ENCODE measurements at places on chromosomes 1 and 21.

GRCh38 chr21:41095983-41096382 lies 72.0 kb upstream of the BACE2 start:
- no peak for DNase-seq

DNA sequence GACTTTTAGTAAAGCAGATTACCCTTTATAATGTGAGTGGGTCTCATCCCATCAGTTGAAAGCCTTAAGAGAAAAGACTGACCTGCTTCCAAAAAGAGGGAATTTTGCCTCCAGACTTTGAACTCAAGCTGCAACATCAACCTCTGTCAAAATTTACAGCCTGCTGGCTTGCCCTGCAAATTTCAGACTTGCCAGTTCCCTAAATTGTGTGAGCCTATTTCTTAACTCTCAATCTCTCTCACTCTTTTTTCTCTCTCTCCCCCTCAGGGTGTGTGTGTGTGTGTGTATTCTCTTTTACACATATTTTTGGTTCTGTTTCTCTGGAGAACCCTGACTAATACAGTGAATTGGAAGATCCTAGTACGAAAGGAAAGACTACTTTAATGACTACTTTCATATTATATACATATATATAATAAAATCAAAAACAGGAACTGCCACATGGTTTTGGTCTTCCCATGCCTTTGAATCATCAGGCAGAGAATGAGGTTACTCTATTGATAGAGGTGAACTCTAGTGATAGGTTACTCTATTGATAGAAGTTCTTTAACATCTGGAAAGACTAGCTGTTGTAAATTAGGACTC lies 6.4 kb downstream of the OR2C3 start:
- DNase-seq = no peak

DNA sequence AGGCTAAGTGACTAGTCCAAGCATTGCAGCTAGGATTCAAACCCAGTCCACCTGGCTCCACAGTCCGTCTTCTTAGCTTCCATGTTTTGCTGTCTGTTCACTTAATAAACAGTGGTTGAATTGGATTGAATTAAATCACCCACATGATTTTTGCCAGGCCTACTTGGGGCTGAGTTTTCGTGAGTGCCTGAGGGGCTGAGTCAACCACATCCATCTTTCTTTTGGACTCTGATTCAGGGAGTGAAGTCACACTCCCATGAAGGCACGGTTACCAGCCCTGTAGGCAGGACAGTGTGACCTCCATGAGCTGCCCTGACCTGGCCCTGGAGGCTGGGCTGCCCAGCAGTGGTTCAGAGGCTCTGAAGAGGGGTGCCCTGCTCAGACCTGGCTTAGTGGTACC lies 123.7 kb downstream of the ACTL8 start:
- DNase-seq = no peak

GRCh38 chr1:118100686-118101514 lies 84.1 kb downstream of the SPAG17 start:
- no peak for DNase-seq

- no peak for DNase-seq
Measured at GRCh38 chr1:220431554-220432239, 96.2 kb upstream of the MARK1 start.

DNA sequence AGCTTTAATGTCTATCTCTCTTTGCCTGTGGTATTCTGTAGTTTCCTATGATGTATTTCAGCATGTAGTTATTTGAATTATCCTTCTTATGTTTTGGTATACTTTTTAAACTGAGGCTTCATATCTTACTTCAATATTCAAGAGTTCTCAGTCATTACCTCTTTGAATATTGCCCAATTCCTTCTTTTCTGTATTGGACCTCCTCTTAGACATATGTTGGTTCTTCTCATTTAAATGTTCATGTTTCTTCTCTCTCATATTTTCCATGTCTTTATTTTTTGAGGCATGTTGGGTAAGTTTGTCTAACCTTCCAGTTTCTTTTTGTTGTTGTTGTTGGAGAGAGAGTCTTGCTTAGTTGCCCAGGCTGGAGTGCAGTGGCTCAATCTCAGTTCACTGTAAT lies 140.6 kb downstream of the MRPS6 start:
- DNase-seq = no peak

DNA sequence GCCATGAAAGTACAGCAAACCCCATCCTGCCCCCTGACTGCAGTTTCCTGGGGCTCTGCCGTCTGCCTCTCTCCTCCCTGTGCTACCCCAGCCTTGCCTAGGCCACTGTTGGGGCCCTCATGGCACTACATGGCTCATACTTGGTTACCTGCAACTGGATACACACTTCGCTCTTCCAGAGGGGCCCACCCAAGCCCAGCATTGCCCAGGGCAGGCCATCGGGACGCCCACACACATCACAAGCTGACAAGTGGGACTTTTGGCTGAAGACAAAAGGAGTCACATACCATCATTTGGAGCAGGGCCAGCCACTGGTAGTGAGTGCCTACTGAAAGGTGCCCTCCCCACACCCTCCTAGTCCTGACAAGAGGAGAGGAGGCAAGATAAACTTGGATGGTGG lies 82.8 kb downstream of the CD247 start:
- no peak for DNase-seq

- DNase-seq = no peak
Measured at GRCh38 chr1:111553196-111553595, 49.8 kb upstream of the ADORA3 start.

- no peak for DNase-seq
Measured at GRCh38 chr1:24894002-24894401, 36.1 kb downstream of the RUNX3 start.

GRCh38 chr1:116537040-116537831 lies 33.6 kb downstream of the CD58 start:
- no peak for DNase-seq

DNA sequence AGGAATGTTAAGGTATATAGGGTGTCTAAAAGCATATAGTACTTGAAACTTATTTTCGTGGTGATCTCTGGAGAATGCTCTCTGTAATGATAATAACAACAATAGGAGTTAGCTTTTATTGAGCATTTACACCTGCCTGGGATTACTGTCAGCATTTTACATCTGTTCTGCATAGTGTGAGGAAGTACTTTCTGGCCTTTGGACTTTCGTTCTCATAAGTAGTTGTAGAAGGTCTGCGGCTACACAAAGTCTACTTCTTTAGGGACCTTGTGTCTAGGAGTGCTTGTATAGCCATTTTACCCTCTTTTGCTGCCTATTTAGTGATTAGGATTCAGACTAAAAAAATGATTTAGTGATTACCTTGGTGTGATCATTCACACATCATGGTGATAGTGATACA lies 103.6 kb upstream of the GPR52 start:
- no peak for DNase-seq

DNA sequence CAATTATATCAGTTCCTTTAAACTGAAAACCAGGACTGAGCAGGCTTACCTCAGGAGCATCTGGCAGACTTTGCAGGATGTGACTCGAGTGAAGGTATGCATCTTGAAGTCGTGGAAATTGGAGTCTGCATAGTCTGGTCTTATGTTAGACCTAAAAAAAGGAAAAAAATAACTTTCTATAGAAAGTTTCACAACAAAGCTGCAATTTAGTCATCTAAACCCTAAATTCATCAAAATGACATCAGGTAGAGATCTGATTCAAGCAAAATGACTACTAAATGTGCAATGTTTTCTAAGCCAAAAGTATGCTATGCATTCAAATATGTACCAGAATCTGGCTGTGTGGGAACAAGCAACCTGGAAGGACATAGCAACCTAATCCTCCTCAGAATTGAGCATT lies 260.1 kb downstream of the VAV3 start:
- DNase-seq = no peak

- DNase-seq = no peak
Measured at GRCh38 chr1:45999507-45999906, 132.9 kb downstream of the PIK3R3 start.

GRCh38 chr1:205678286-205679111 lies 1.8 kb downstream of the SLC45A3 start:
- DNase-seq = no peak

Data from activated gamma-delta T cell treated with anti-CD3 and anti-CD28 coated beads, Interleukin-2, amount 50 U/mL, for 16 hours (primary cell).